ENCODE measurements at places on chromosomes 3 and 15.

DNA sequence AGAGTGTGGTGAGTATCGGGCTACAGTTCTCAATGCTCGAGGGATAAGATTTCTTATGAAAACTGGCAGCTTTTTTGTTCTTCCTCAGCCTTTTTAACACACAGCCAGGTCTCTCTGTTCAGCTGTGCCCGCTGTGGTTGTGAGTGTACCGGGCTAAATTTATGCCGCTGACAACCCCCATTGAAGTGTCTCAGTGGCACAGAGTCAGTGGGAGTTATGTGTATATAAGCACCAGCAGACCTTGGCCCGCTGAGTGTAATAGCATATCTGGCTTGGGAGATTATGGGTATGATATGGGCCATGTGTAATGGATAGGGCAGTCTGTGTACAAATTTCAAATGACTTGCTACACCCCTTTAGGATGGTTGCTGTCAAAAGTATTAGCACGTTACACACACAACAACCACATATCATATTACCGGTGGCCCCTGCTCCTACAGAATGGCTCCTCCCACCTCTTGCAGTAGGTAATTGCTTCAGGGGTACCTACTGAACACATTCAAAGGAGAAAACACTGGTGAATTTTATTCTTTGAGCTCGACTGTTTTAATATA, 26.9 kb upstream of the NR2F2 start:
- DNase-seq, result no peak

DNA sequence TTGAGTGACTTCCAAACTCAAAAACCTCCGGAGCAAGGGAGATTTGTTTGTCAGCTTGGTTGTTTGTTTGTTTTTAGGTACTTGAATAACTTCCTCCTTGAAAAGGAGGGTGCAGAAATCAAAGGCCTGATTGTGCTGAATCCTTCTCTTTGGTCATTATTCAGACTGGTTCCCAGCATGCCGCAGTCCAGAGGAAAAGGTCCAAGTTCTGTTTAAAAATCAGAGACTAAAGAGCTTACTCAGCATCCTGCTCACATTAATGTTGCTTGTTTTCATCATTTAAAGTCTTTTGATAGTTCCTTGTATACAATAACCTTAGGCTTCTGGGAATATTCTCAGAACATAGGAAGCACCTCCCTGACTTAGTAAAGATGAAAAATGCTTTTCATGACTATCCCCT, 982 bp upstream of the SCG3 start:
- no peak for DNase-seq

DNA sequence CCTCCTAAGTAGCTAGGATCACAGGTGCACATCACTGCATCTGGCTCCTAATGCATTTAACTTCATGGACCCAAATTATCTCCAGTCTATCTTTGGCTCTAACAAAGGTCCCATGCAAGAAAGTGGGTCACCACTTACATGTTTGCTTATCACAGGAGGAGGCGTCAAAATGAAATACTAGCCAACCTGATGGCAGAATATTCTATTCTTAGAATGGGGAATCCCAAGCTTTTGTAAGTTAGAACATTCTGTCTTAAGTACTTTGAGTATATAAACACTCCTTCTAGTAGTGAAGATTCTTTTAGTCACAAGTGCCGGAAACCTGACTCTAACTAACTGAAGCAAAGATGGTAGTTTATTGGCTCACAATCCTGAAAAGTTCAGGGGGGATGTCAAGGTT, 72.0 kb upstream of the ADAMTS9 start:
- DNase-seq, result no peak

GRCh38 chr3:131723343-131723742, 220.6 kb upstream of the MRPL3 start:
- DNase-seq, result no peak

DNA sequence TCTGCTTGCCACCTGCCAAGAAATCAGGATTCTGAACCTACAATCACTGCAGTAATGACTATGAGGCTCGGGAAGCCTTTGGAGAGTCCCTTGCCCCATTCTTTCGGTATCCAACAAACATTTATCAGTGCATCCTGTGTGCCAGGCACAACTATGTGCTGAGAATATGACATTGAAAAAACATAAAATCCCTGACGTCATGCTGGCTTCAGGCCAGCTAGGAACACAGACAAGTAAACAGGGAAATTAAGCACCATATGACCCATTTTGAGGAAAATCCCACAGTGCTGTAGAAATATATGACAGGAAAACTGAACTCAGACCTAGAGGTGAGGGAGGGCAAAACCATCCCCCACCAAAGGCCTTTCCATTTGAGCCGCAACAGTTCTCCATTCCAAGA, 34.1 kb upstream of the DET1 start:
- no peak for DNase-seq

GRCh38 chr15:67085818-67086636, 20.6 kb downstream of the SMAD3 start:
- peak; percentile 98 for DNase-seq

GRCh38 chr15:74314795-74315438, 52.5 kb downstream of the CYP11A1 start:
- no peak for DNase-seq

- no peak for DNase-seq
Observed at GRCh38 chr3:156718622-156719306, 44.4 kb downstream of the TIPARP start.

DNA sequence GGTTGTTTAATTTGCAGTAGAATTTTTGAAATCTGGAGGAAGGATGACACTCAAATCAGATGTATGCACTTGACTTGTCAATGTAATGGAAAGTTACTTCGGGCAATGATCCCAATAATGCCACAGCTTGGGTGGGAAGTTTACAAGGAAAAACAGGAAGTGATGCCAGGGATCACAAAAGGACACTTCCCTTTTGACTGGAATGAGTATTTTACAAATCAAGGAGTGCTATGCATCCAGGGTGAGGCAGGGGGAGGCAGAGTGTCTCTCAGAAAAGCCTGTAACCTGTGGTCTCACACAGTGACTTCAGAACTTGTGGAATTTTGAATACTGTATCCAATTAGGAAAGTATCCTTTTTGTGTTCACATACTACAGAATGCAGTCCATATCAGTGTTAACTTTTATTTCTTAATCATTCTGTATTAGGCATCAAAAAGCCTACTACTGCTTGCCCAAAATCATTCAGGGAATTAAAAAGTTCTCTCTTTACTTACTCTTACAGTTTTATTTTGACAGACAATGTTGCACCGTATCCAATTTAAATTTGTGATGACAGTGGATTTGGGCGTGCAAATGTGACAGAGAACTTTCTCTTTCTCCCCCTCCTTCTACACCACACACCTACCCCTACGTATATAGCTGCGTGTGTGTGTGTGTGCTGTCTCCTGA, 445.1 kb downstream of the MECOM start:
- peak; percentile 45 for DNase-seq

GRCh38 chr3:157445857-157446256, 9.2 kb downstream of the PTX3 start:
- peak; percentile 88 for DNase-seq

DNA sequence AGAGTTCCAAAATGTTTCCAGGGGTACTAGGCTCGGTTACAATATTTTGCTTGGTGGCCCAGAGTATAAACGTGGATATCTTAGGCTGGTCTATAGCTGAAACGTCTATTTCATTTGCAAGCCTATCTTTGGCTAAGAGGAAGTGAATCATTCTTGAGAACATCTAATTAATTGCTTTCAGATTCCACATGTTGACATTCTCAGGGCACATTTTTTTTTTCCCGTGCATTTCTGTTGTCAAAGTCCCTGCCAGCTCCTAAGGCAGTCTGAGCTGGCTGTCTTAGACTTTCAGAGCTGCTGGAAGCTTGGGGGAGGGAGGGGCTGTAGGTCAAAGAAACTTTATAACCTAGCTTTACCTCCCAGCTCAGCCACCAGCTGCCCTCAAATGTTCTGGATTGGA, 23.2 kb upstream of the LAMP3 start:
- DNase-seq, result peak; percentile 94

- peak; percentile 14 for DNase-seq
Observed at GRCh38 chr3:43692085-43692855, 1.5 kb downstream of the ABHD5 start.

GRCh38 chr3:159236321-159236720, 434.5 kb downstream of the MFSD1 start:
- DNase-seq, result peak; percentile 37

DNA sequence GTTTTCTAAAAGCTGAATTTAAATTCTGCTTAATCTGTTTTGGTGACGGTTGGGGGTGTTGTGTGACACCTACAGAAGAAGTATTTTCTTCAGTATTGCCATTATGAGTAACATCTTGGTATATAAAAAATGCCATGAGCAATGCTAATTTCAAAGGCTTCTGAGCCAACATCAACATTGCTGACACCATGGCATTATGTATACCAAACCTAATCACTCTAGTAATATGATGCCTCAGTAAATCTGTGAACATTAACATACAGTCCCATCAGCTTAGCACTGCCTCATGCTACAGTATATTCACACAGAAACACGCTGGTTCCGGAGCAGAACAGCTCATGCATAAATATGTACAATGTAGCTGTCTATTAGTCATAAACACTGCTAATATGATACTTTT, 75.8 kb downstream of the ZPLD1 start:
- no peak for DNase-seq

DNA sequence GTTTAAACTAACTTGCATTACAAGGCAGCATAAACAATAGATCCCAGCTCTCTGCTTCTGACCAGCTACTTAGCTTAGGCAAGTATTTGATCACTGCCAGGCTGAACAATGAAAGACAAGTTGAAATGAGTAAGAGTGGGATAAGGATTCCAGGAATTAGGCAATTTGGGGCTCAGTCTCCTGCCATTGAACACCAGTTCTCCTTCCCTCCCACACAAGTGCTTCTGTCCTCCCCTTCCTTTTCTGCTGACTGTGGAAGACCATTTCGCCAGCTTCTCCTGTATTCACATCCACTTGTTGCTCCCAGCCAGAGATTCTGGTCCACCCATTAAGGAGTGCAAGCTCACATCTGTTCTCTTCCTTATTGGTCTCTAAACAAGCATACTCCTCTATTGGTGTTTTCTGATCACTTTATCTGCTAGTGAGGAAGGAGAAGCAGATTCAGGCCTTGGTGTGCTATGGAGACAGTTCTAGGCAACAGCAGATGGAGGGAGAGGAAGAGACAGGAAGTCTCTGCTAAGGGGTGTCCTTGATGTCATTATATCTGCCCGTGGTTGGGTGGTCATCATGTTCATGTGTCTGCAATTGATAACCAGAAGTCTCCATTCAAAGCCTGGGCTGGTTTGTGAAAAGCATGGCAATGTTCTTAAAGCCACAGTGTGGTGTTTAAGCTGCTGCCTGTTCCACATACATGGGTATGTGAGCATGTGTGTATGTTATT, 121.5 kb downstream of the PLCL2 start:
- DNase-seq, result peak; percentile 38

GRCh38 chr3:23580096-23580713, 225.6 kb upstream of the UBE2E1 start:
- DNase-seq, result peak; percentile 82

DNA sequence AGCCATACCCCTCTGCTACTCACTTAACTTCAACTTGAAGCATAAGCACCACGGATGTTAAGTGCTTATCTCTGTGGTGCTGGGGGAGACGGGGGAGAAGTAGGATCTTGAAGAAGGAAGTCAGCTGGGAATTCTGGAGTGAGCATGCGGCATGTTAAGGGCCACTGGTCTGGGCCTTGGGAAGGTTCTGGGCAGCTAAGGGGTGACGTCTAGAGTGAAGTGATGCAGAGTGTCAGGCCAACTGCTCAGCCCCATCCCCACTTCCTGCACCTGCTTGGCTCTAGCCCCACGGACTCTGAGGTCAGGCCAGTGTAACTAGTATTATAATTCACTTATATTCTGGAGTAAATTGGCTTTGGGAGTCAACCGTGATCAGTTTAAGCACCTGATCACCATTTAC, 228.6 kb downstream of the FMN1 start:
- DNase-seq, result no peak

GRCh38 chr3:174438501-174439145, 420.5 kb upstream of the NAALADL2 start:
- DNase-seq, result peak; percentile 17

DNA sequence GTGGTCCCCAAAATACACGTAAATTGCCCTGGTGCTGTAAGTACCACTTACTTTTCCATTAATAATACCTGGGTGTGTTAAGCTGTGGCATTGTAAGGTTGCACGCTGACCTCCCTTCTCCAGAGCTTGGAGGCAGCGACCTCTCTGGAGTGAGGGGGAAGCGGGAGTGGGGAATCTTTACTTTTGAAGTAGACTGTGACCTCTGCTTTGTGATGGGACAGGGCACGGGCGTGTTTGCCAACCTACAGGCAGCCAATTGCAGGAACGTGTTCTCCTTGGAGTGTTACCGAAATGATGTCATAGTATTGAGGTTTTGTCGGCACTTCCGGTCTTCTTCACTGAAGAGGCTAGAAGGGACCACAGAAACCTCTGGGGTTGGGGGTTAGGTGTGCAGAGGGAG, 227.3 kb upstream of the C2CD4B start:
- peak; percentile 54 for DNase-seq

GRCh38 chr15:43268111-43269105, 1.7 kb upstream of the TGM5 start:
- no peak for DNase-seq

DNA sequence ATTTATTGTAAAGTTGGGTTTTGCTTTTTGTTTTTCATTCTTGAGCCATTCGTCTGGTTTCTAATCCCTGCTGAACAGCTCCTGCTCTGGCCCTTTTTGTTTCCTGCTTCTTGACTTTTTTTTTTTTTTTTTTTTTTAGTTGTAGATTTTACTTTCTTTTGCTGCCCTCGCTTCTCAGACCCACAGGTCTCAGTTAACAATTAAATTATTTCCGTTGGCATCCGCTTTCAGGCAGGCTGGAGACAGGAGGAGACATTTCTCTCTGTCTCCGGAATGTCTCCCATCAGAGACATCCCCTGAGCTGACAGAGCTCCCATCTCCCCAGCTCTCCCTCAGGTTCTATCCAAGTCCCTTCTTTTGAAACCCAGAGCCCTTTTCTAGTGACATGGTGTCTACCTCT, 68.6 kb downstream of the SLC6A6 start:
- no peak for DNase-seq

DNA sequence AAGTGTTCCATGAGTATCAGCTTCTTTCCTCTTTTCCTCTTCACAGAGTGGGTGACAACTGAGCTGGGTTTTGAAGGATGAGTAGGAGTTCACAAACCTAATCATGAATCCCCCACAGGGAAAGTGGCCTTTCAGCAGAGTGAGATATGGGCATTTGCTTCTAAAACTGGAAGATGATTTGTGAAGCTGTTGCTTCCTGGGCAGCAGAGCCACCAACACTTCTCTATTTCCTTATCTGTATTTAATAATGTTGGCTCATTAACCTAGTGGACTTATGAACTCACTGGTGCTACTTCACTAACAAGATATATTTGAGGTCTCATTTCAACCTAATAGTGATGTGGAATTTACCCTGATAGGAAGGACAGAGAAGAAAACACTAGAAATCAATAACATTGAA, 152.8 kb downstream of the SYNPR start:
- DNase-seq, result no peak
